SK-MEL-5 (cell line): ENCODE measurements at places on chromosomes 7 and 10.
A peak's percentile ranks its signal among the peaks of the same experiment; 100 is the strongest.

DNA sequence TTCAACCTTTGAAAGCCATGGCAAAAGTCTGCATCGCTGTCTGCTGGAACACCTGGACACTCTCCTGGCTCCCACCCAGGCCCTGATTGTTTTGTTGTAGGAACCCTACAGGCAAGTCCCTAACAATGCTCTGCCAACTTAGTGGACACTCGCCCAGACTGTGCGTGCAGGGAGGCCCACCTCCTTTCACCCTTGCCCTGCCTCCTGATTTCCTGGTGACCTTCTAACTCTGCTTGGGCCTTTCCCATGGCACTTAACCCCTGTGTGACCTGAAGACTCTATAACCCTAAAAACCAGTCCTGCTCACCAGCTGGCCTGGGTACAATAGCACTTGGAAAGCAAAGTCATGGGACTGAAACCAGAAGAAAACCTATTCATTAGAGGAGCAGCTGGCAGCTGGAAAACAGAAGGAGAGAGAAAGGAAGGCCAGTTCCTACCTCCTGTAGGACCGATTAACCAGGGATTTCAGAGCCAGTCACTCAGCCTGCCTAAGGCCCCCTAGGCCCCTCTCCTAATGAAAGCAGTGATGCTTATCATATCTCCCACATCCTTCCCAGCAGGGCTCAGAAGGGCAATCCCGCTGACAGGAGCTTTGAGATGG lies 82.7 kb upstream of the KMT2E start:
- DNase-seq: peak; percentile 85

DNA sequence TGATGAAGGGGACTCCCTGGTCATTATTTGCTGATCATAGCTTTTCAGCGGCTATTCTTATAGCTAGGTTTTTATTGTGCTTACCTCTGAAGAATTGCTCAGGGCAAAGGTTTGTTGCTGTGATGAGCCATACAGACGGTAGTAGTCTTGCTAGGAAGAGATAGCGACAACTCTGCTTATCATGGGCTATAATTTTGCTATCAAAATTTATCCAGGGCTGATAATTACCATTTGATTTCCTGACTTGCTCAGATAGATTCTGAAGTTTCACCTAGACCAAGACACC lies 103.9 kb downstream of the CFAP58 start:
- DNase-seq: no peak

DNA sequence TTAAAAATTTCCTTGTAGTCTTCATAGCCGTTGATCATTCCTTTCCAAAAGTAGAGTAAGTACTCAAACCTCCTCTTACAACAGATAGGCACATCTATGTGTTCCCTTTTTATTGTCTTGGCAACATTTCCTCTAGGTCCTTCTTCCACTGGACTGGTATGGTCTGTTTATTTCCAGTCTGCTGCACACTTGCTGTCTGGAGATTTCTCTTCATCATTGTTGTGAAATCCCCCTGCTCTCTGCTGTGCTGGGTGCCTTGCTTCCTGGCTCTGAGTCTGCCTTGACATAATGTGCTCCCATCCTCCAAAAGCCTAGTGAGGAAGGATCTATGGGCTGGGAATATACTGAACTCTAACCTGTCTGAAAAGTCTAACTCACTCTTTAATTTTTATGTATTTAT lies 545.3 kb upstream of the VSTM2A start:
- no peak for DNase-seq

GRCh38 chr10:75140246-75140645 lies 28.8 kb downstream of the SAMD8 start:
- no peak for DNase-seq
